Inflammatory macrophage treated with lipopolysaccharide for 1 hour (primary cell): ENCODE measurements at places on chromosomes 7 and 10.

DNA sequence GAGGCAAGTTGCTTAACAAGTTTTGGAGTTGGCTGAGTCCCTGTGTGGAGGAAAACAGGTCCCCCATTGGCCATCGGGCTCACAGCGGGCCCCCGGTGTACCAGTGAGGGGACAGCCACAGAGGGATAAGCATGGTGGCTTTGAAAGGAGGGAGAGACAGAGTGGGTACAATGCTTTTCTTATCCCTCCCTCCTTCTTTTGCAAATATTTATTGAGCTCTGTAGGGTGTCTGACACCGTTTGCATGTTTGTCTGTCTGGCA lies 2.8 kb downstream of the HTRA1 start:
- DNase-seq = no peak

DNA sequence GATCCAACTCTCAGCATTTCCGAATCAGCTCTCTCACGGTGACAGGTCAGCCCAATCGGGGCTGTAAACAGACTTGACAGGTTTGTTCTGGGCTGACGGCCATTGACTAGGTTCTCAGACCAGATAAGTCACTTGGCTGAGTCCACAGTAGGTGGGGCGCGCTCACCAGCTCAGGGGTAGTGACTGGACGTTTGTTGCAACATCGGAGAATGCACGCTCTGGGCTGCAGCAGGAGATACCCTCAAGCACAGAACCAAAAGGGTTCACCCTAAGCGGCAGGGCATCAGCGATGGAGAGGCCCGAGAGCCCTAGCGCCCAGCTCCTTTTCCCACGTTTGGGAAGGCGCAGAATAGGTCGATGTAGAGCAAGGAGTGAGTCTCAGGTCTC lies 1.8 kb downstream of the KLLN start:
- DNase-seq = peak; percentile 79

DNA sequence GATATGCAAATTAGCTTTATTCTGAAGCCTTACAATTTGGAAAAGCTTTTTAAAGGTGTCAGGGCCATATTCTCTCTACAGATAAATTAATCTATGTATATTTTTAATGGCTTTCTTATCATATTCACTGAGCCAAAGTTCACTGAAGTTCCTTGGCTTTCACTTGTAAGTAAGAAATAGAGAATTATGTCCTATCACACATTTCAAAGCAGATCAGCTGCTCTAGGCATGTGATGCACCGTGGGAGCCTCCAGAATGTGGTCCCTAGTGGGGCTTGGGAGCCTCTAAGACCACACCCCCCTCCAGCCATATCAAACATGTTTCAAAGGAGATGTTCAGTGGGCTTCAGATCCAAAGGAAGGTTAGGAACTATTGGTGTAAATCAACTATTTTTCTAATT lies 51.5 kb downstream of the LAMB4 start:
- no peak for DNase-seq

DNA sequence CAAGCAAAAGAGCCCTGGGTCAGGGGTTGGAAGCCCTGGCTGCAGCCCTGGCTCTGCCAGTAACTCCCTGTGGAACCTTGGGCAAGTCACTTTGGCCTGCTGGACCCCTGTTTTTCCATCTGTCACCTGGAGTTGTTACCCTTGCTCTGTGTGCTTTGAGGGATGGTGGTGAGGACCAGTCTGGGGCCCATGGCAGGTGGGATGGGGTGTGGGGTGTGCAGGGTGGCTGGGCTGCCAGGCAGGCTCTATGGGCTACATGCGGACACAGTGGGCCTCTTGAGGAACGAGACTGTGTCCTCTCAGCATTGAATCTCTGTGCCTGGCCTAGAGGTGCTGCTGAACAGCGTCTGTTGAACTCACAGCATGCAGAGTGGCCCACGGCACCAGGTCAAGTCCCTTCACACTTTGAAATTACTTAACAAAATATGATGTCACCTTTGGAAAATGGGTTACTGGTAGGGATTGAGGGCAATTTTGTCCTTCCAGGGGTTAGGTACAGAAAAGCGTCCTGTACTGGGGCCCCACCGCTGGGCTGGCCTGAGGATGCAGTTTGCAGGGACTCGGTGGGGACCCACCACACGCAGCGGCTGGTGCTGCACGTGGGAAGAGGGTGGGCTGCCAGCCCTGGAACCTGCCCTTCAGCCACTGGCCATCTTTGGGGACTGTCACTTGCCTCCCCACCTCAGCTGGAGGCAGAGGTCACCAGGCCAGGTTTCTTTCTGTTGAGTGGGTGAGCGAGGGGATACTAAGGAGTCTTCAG lies 45.3 kb downstream of the PRF1 start:
- no peak for DNase-seq

- DNase-seq = no peak
These were observed 77.4 kb upstream of the PRR15 start for GRCh38 chr7:29486191-29486700.

DNA sequence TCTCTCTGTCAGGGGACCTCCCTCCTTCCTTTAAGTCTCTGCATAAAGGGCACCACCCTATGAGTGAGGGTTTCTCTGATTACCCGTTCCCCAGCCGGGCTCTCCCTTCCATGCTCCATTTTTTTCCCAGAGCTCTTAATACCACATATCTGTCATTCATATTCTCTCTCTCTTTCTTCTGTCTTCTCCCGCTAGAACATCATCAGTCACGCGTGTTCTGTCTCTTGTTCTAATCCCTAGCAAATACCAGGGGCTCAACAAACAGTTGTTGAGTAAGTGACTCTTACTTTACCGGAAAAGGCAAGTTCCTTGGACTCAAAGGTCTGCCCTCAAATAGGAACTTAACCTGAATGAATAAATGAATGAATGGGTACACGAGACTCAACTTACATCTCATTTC lies 68.5 kb downstream of the RSU1 start:
- DNase-seq = no peak

DNA sequence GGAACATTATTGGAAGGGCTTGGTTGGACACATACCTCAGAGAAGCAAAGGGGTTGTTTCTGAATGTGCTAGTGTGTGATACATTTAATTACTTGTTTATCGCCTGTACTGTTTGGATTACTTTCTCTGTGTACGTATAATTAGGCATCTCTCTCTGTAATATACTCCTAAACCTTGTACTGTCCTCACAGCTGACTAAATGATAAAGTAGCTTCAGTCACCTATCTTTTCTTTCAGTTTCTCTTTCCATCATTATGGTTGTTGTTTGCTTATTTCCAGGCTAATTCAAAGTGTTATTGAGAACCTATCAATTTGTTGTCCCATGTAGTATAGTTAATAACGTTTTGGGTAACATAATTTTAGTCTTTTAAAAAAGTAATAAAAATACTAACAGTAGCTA lies 34.0 kb downstream of the MXI1 start:
- DNase-seq = no peak

- DNase-seq = no peak
These were observed 480.3 kb downstream of the RPS24 start for GRCh38 chr10:78513986-78514385.

- DNase-seq = peak; percentile 38
These were observed 200.3 kb downstream of the PRPF18 start for GRCh38 chr10:13787015-13787421.

DNA sequence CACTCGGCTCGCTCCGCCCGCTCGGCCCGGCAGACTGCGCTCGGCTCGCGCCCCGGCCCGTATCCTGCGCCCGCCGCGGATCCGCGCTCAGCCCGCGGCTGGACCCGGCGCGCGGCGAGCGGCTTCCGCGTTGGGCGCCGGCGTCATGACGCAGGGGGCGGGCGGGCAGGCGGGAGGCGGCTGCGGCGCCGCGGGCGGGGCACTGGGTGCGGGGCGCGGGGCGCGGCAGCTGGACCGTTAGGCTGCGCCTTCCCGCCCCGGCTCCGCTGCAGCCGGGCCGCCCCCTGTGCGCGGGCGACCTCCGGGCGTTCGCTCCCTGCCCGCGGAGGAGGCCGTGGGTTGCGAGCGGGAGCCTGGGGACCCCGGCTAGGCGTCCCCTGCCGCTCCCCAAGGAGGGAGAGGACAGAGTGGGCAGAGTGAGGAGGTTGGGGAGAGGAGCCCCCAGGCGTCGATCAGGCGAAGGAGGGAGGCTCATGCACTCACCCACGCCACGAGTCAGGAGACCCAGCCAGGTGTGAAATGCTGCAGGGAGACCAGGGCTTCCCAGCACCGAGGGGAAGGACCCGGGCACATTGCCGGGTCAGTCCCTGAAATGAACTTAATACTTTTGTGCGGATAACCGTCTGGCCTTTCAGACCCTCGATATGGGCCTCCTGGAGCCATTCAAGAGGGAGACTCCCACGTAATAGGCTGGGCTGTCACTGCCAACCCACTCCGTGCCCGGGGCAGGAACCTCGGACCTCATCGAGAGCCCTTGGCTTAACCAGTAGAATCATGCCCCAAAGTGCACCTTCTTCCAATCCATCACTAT lies at the start of gene PIP4K2A:
PIP4K2A (minus strand) TSS at position 100 of the 811 bp plus-strand sequence. CDS start 252 bp downstream, outside the sequence.
- DNase-seq = peak; percentile 68

- DNase-seq = no peak
These were observed 631 bp downstream of the HPS6 start for GRCh38 chr10:102065561-102066398.

DNA sequence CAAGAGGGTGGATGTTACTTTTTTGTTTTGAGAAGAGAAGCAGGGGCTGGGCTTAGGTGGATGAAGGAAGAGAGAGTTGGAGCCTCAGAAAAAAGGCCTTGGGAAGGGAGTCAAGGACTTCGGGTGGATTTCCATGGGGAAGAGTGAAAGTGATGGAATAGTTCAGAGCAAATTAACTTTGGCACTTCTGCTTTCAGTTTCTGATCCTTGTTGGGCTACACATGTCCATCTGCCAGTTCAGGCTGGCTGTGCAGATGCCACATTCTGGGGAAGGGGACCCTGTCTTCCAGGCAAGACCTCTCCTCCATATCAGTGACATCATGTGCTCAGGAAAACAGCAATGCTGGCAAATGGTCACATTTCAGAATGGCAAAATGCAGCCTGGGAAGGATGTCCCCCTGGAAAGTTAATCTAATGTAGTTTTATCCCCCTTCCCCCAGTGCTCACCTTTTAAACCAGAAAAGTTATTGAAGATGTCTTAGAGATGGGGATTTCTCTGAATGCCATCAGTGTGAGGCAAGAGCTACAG lies 86.0 kb downstream of the WDFY4 start:
- peak; percentile 28 for DNase-seq

- DNase-seq = no peak
These were observed 251.1 kb upstream of the SHH start for GRCh38 chr7:156063241-156063810.

- no peak for DNase-seq
These were observed 88.8 kb upstream of the MDFIC start for GRCh38 chr7:114832906-114833595.

GRCh38 chr7:121931149-121931902 lies 58.4 kb downstream of the PTPRZ1 start:
- no peak for DNase-seq

DNA sequence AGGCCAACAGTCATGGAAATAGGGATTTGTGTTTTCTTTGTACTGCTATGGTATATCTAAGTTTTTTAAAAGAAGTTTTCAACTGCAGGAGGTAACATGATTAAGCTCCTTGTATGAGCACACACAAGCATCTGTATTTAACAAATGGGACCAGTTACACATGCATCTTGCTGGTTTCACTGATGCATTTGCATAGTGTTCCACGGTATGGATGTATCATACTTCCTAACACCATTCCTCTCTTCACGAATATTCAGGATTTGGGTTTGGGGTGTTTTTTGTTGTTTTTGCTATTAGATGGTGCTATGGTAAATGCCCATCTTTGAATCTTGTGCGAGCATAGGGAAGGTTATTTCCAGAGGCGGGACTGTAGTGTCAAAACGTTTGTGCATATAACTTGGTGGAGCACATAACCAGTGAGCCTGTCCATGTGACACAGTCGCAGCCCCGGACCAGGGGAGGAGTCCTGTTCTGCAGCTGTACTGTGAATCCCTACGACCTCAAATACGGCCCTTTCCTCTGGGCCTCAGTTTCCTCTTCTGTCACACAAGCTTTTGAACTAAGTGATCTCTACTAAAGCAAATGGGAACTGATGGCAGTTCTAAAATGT lies 1.9 kb downstream of the H2BK1 start:
- no peak for DNase-seq

- DNase-seq = no peak
These were observed 8.3 kb upstream of the TMEM168 start for GRCh38 chr7:112798274-112799159.

- no peak for DNase-seq
These were observed 176.8 kb downstream of the KIAA1217 start for GRCh38 chr10:24385776-24386175.

GRCh38 chr10:36254199-36254598 lies 612.1 kb upstream of the FZD8 start:
- no peak for DNase-seq

DNA sequence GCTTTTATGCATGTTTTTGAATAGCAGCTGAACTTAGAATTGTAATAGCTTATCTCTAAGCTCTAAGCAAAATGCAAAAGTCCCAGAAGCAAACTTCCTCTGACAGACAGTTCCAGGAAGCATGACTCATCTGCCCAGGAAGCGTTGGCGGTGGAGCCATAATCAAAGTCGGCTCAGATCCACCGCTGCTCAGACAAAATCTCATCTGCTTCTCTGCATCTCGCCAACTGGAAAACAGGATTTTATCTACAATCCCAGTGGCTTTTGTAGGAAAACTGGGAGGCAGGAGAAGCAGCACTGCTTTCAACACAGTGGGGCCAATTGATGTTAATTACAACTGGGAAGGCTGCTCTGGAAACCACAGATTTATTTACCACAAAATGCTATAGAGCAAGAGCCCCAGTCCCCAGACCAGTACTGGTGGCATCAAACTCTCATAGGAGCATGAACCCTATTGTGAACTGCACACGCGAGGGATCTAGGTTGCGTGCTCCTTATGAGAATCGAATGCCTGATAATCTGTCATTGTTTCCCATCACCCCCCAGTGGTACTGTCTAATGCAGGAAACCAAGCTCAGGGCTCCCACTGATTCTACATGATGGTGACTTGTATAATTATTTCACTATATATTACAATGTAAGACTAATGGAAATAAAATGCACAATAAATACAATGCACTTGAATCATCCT lies 99.9 kb downstream of the CUBN start:
- DNase-seq = peak; percentile 90

GRCh38 chr10:113073549-113074189 lies 123.6 kb downstream of the TCF7L2 start:
- DNase-seq = no peak

DNA sequence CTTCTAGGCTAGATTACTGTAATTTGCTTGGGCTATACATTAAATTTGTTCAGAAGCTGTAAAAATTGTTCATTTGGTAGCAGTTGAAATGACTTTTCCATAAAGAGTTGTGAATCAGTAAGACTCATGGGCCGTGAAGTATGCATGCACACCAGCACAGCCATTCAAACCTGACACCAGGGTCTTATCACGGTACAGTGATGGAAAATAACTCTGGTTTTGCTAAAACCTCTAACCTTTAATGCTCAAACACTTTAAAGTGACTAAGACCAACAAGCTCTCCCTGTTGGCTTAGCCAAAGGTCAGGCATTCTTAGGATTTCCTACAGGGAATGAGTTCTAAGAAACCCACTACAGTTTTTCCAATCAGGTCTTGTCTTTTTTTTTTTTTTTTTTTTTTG lies 11.5 kb downstream of the ARL3 start:
- DNase-seq = no peak
